ENCODE measurements at places on chromosomes 2 and 18. TPM values are rescaled to one million over a fixed set of nuclear protein-coding genes. Genes with fewer than 3 reads are reported as not detected.

DNA sequence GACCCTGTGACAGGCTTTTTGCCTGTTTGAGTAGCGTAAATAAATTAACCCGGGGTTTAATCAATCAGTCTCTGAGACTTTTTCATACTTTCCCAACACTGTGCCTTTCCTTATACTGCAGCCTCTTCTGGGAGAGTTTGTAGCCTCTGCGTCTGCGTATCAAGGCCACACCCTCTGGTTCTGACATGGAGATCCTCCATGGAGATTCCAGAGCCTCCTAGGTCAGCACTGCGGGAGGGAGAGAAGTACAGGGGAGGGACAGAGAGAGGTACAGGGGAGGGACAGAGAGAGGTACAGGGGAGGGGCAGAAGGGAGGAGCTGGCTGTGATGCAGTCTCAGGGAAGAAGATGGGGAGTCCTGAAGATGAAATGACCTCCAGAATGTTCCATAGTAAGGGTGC lies 166.0 kb downstream of the ARL4C start:
- no peak for DNase-seq

- no peak for DNase-seq
These were observed 291.2 kb downstream of the ALPK2 start for GRCh38 chr18:58337686-58338085.

GRCh38 chr18:45652303-45653080 lies 37.2 kb downstream of the SLC14A2 start:
- DNase-seq, result peak; percentile 31

DNA sequence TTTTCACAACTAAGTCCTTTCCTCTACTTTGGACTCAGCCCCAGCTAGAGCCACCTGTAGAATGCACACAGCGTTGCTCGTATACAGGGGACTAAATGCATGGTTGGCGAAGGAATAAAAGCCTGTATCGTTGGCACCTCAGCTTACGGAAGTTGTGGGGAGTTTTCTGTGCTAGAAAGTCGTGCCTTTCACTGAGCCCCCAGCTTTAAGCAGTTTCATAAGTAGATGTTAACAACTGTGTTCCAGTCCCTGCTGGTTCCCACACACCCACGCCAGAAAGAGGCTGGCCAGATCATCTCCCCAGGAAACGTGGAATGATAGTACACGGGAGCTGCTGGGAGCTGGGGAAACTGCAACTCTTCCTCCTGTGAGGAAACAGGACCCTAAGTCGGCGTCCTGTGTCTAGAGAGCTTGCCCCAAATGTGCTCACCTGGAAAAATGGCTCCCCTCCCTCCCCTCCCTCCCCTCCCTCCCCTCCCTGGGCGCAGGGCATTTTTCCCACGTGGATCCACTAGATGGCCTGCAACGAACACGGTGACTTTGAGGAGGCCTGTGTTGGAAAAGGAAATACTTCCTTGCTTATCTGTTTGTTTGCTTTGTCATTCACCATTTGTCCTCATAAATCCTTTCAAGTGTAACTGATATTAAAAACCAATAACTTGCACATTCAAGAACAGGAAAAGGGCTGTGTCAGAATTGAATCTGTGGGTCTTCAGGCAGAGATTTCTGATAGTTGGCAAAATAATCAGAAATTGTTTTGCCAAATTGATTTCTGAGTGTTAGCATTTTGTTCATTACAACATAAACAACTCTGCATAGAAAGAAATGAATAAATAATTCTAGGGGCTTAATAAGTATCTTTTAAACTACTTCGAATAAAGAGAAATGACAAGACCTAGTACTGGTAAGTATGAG lies 43.9 kb upstream of the RFX8 start:
- DNase-seq, result peak; percentile 50

DNA sequence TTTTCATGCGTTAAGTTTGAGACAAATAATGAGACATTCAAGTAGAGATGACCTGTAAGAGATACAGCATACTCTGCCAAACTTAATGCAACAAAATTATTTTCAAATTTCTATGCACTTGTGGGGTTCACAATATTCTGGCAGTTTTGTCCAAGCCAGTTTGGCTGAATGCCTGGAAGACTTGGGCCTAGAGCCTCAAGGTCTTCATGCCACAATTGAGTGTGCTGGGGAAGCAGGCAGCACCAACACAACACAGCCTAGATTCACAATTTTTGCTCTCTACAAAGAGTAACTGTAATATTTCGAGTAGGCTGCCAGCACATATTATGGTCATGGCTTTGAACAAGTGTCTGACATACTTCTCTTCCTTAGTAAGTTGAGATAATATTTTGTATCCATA lies 461.4 kb upstream of the SPHKAP start:
- DNase-seq, result no peak

The ANKRD23 gene
- polyA plus RNA-seq, result 1.6 TPM

- DNase-seq, result no peak
These were observed 769 bp downstream of the FKBP1B start for GRCh38 chr2:24050041-24050979.

The CLEC4F gene
- polyA plus RNA-seq, result not detected

GRCh38 chr2:152497481-152498052 lies 162.6 kb downstream of the FMNL2 start:
- DNase-seq, result peak; percentile 61

- DNase-seq, result no peak
These were observed 64.3 kb downstream of the HNMT start for GRCh38 chr2:138028538-138028937.

GRCh38 chr2:165627470-165627869 lies 158.0 kb downstream of the CSRNP3 start:
- DNase-seq, result peak; percentile 73

DNA sequence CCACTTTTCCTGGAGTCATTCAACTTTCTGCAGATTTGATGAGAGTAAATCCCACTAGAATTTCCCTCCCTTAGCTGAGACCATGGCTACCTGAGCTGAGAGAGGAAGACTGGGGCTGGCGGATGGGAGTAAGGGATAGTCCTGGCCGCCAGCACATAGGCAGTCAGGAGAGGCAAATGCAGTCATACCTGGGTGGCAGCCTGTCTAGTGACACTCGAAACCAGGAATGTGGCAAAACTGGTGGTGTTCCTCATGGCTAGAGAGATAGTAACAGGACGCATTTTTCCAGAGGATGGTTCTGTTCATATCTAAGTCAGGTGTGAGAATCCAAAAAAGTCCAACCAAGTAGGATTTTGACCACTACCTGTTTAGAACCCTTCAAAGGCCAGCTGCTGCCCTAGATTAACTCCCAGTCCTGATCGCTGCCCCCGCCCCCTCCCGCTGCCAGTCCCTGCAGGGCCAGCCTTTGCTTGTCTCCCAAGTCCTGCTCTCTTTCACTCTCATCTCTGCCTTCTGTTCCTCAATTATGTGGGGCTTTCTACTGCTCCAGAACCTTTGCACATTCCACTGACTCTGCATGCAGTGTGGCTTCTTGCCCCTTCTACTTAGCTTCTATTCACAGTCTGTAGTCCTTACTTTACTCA lies 17.4 kb upstream of the SCG2 start:
- no peak for DNase-seq

The REG3G gene
- not detected for polyA plus RNA-seq

The KLHL30 gene
- polyA plus RNA-seq, result 0.03 TPM

The WDR43 gene
- polyA plus RNA-seq, result 37.7 TPM

The RAMP1 gene
- 100.0 TPM for polyA plus RNA-seq

The GPR45 gene
- not detected for polyA plus RNA-seq

GRCh38 chr2:10773821-10774341 lies 38.7 kb downstream of the PDIA6 start:
- no peak for DNase-seq

The GTF2A1L gene
- polyA plus RNA-seq, result not detected

- DNase-seq, result no peak
These were observed 154.1 kb upstream of the ZNF804A start for GRCh38 chr2:184444217-184444616.

The NCKAP5 gene
- polyA plus RNA-seq, result 2.7 TPM

- DNase-seq, result no peak
These were observed 19.0 kb downstream of the ETAA1 start for GRCh38 chr2:67416136-67416535.

GRCh38 chr18:62386601-62387000 lies 61.5 kb downstream of the TNFRSF11A start:
- DNase-seq, result no peak

GRCh38 chr2:658426-658825 lies 18.8 kb downstream of the TMEM18 start:
- no peak for DNase-seq

DNA sequence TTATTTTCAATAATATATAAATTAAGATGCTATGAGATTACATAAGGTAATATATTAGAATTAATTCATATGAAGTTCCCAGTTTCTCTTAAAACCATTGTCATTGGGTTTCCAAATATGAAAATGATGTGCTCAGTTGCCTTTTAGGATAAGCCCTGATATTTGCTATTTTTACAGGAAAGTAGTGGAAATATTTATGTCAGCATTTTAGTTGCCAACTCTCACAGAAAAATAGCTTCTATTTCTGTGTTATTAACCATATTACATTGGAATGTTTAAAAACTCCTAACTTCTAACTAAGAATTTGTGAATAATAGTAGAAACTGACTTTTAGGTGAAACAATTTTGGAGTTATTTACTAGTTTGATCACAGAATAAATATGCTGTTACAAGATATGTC lies 74.0 kb downstream of the TMX3 start:
- no peak for DNase-seq

The VWC2L gene
- not detected for polyA plus RNA-seq

The CAVIN2 gene
- 7.7 TPM for polyA plus RNA-seq

DNA sequence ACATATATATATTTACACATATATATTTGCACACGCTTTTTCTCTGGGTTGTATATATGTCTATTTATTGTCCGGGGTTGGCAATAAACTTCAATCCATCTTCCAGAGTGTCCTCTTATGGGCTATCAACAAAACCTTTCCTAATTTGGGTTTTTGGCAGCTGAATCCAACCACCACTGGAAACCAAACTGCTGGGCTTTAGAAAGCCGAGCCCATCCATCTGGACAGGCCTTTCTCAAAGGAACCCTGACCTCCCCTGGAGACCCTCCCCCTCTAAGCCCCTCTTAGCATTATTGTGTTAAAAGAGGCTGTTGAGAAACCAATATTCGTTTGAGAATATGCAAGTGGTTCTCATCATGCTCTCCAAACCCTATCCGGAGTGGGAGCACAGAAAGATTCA lies 153.6 kb downstream of the NRP2 start:
- DNase-seq, result no peak

- DNase-seq, result no peak
These were observed 230.8 kb upstream of the SMIM21 start for GRCh38 chr18:75658330-75658729.

DNA sequence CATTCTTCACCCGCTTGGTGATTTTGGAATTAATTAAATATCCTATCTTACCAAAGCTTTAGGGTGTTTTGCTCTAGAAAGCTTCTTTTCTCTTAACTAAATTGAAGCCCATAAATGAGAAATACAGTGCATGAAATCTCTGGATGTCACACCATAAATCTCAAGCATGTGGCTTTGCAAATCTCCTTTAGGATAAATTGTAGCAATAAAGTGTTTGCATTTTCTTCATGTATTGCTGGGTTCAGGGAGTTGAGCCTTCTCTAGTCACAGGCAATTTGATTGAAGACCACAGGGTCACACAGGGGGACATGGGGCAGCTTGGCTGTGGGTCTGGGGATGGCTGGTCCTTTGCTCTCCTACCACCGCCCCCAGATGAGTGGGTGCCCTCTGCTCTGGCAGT lies 364.2 kb downstream of the CLIP4 start:
- no peak for DNase-seq

DNA sequence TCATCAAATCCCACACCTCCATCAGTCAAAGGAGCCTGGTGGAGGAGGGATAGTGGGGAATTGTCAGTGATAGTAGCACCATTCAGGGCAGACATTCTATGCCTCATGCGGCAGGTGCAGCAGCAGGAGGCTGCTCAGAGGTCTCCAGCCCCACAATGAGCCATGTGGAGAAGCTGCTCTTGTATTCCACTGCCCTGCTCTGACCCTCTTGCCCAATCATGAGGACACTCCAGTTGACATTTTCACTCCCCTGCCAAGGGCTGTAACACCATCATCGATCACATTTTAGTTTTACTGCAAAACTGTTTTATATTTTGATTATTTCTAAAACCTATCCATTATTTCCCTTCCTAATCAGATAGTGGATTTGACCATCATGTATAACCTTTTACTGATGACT lies 487.6 kb upstream of the KLHL29 start:
- DNase-seq, result no peak

GRCh38 chr2:60595953-60596352 lies 42.5 kb upstream of the BCL11A start:
- DNase-seq, result no peak

The ITSN2 gene
- 10.7 TPM for polyA plus RNA-seq

GRCh38 chr2:191177751-191178736 lies 27.2 kb upstream of the STAT4 start:
- no peak for DNase-seq
